ENCODE measurements at places on chromosomes 2 and 18. TPM values are rescaled to one million over a fixed set of nuclear protein-coding genes. Genes with fewer than 3 reads are reported as not detected.

INHA gene
- not detected for total RNA-seq

UBR3 gene
- 23.2 TPM for total RNA-seq

RGPD8 gene
- total RNA-seq: 8.4 TPM

FBXO48 gene
- 3.3 TPM for total RNA-seq

PROKR1 gene
- total RNA-seq: not detected

FAM237A gene
- total RNA-seq: not detected

ALPG gene
- total RNA-seq: not detected

EFR3B gene
- 0.23 TPM for total RNA-seq

MFSD6 gene
- total RNA-seq: 53.1 TPM

POU3F3 gene
- total RNA-seq: not detected

SERTAD2 gene
- total RNA-seq: 53.7 TPM

RGPD3 gene
- total RNA-seq: not detected

TUBA4A gene
- total RNA-seq: 337 TPM

C1D gene
- 22.1 TPM for total RNA-seq

ZNF407 gene
- total RNA-seq: 16.6 TPM

SLC66A2 gene
- 23.4 TPM for total RNA-seq

SLC30A3 gene
- total RNA-seq: 0.38 TPM

CPLX4 gene
- not detected for total RNA-seq

LYPD6B gene
- not detected for total RNA-seq

ECEL1 gene
- not detected for total RNA-seq

C2orf78 gene
- not detected for total RNA-seq

FTCDNL1 gene
- 2.8 TPM for total RNA-seq

DDX18 gene
- 55.3 TPM for total RNA-seq

UGT1A8 gene
- total RNA-seq: not detected

LRATD1 gene
- not detected for total RNA-seq

Measured in activated CD8-positive, alpha-beta memory T cell treated with anti-CD3 and anti-CD28 coated beads, Interleukin-2, amount 10 ng/mL, durations not matched to agents 7 days and 5 days (primary cell).